ENCODE measurements at places on chromosomes 1 and 21.
A peak's percentile ranks its signal among the peaks of the same experiment; 100 is the strongest.

GRCh38 chr21:46005081-46005480 lies 23.5 kb downstream of the COL6A1 start:
- no peaks in the 10 kb centered on the region for H3K4me1 ChIP-seq
- no peak for DNase-seq
- H3K4me3 ChIP-seq, result no peak overlapping the region
- H3K27me3 ChIP-seq, result no peaks in the 10 kb centered on the region

GRCh38 chr1:173049322-173049633 lies 1.5 kb downstream of the TNFSF18 start:
- peaks cover 18% of the 10 kb centered on the region for H3K4me1 ChIP-seq
- no peak for DNase-seq
- H3K4me3 ChIP-seq, result no peak overlapping the region
- no peak overlapping the region for H3K27ac ChIP-seq

- DNase-seq, result no peak
- H3K4me1 ChIP-seq, result no peaks in the 10 kb centered on the region
- H3K4me3 ChIP-seq, result no peak overlapping the region
- H3K36me3 ChIP-seq, result no peaks in the 10 kb centered on the region
These were observed 9.8 kb upstream of the CLDN14 start for GRCh38 chr21:36489776-36490165.

DNA sequence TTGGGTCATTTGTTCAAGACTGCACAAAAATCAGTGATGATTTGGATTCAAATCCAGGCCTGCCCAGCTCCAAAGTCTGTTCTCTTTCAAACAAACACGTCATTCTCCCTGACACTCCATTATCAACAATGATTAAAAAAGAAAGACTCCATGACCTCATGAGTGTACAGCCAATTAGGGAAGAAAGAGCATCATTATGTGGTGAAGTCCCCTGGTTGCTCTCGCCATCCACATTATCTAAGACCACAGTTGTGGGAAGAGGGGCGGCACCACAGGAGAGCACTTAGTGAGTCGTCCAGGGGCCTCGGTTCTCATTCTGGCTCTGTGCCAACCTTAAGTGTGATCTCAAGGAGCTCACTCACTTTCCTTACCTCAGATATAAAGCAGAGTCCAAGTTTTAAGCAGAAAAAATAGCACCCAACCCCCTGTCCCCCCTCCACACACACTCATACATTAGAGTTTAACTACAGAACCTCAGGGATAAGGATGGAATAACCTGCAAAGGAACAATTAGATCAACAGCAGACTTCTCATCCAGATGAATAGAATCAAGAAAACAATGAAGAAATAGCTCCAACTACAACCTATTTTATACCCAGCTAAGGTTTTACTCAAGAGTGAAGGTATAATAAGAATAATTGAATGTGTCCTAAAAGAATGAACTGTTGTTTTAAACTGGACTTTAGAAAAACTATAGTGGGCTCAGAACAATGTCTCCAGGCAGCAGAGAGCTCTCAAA lies 47.8 kb downstream of the COL6A1 start:
- H3K4me3 ChIP-seq, result no peak overlapping the region
- no peak overlapping the region for H3K27ac ChIP-seq
- no peaks in the 10 kb centered on the region for H3K4me1 ChIP-seq
- H3K36me3 ChIP-seq, result no peaks in the 10 kb centered on the region

DNA sequence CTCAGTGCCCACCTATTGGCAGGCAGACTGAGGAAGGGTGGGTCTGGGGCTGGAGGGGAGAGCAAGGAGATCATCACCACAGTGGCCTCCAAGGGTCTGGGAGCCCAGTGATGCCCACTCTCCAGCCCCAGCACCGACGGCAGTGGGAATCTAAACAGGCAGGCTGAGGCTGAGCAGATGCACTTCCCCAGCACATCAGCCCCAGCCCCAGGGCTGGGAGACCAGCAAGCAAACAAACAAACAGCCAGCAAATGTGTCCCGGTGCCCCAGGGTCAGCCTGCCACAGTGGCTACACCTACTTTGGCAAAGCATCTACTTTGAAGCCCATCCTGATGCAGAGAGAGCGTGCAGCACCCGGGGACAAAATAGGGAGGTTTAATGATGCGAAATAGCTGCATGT lies 216.3 kb upstream of the ZC3H12A start:
- H3K4me3 ChIP-seq, result no peak overlapping the region
- no peaks in the 10 kb centered on the region for H3K36me3 ChIP-seq
- no peak overlapping the region for H3K27ac ChIP-seq
- H3K27me3 ChIP-seq, result no peaks in the 10 kb centered on the region
- DNase-seq, result no peak

GRCh38 chr1:31848381-31848897 lies 32.6 kb upstream of the SPOCD1 start:
- H3K4me3 ChIP-seq, result no peak overlapping the region
- peak; percentile 90 for DNase-seq
- H3K36me3 ChIP-seq, result no peaks in the 10 kb centered on the region
- peaks cover 27% of the 10 kb centered on the region for H3K4me1 ChIP-seq

DNA sequence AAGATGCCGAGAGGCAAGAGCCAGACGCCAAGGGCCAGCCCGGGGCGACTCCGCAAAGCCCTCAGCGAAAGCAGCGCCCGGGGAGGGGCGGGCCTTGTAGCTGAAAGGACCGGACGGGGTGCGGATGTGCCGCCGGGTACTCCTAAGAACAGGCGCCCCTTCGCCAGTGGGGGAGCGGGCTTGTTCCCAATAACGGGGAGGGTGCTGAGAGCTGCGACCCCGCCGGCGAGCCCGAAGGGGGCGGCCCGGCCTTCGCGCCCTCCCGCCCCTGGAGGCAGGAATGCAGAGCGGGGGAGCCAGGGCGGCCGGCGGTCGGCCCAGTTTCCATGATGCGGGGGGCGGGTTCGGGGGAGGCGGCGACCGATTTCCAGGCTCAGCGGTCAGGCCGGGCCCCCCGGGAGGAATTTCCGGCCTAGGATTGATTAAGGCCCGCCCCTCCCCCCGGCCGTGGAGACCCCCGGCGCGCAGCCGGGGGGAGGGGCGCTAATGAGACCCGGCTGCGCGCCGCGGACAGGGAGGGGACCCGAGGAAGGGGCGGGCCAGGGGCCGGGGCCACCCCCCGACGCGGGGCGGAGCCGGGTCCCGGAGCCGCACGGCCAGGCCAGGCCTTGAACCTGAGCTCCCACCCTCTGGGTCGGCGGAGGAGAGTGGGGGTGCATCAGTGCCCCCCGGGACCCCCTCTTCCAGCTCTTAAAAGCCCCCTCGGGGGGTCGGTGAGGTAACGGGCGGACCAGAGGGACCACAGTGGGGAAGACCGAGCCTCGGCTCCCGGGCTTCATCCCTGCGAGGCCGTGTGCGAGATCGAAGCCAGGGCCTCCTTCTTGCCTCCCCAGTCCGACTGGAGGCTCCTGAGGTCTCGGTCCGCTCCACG lies 898 bp upstream of the TMEM200B start:
- DNase-seq, result peak; percentile 58
- peaks cover 7% of the 10 kb centered on the region for H3K27me3 ChIP-seq
- peaks cover 33% of the 10 kb centered on the region for H3K4me1 ChIP-seq
- peak overlapping the region; percentile 0 for H3K4me3 ChIP-seq
- H3K27ac ChIP-seq, result peak overlapping the region; percentile 71

- H3K27ac ChIP-seq, result no peak overlapping the region
- DNase-seq, result no peak
- H3K4me1 ChIP-seq, result no peaks in the 10 kb centered on the region
- H3K36me3 ChIP-seq, result no peaks in the 10 kb centered on the region
- H3K27me3 ChIP-seq, result no peaks in the 10 kb centered on the region
- no peak overlapping the region for H3K4me3 ChIP-seq
These were observed 80.7 kb upstream of the KAZN start for GRCh38 chr1:14517841-14518180.

GRCh38 chr1:68745451-68745850 lies 248.6 kb upstream of the DEPDC1 start:
- no peaks in the 10 kb centered on the region for H3K36me3 ChIP-seq
- H3K27me3 ChIP-seq, result no peaks in the 10 kb centered on the region
- H3K4me1 ChIP-seq, result no peaks in the 10 kb centered on the region
- no peak for DNase-seq
- no peak overlapping the region for H3K27ac ChIP-seq
- no peak overlapping the region for H3K4me3 ChIP-seq

- H3K4me3 ChIP-seq, result no peak overlapping the region
- H3K36me3 ChIP-seq, result peaks cover 10% of the 10 kb centered on the region
- DNase-seq, result no peak
- no peak overlapping the region for H3K27ac ChIP-seq
These were observed 37.5 kb downstream of the CTNNBIP1 start for GRCh38 chr1:9872430-9873165.

DNA sequence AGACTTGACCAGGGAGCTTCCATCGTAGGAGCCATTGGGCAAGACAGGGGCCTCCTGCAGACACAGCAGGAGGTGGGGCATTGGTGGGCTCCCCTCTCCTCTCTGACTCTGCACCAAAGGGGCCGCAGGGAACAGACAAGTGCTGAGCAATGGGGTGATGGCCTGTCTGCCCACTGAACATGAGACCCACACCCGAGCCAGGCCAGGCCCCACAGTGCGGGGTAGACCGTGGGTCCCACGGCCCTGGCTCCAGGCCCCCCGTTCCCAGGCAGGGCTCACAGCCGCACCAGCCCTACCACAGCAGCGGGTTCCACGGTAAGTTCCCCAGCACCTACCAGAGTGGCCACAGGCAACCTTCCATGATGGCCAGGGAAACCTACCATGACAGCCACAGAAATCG lies 45.9 kb downstream of the CHD5 start:
- H3K4me1 ChIP-seq, result no peaks in the 10 kb centered on the region
- H3K36me3 ChIP-seq, result no peaks in the 10 kb centered on the region
- DNase-seq, result no peak
- no peak overlapping the region for H3K27ac ChIP-seq

- no peaks in the 10 kb centered on the region for H3K27me3 ChIP-seq
- H3K4me3 ChIP-seq, result no peak overlapping the region
- no peaks in the 10 kb centered on the region for H3K36me3 ChIP-seq
These were observed 59.9 kb downstream of the UBE2U start for GRCh38 chr1:64263335-64263734.

DNA sequence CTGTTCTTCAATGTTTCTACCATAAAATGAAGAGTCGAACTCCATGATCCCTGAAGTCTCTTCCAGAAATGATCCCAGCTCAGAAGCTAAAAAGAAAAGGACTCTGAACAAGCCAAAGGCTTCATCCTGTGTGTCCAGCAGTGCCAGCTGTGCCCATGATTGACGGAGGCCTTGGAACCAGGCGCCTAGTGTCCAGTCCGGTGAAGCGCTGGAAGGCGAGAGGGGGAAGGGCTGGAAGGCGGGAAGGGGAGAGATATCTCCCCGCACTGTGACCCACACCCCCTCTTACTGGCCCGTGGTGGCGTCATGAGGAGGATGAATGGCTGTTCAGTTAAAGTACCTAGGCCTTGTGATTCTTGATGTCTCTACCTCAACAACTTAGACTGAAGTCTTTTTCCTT lies 10.4 kb upstream of the PLEKHA6 start:
- H3K4me1 ChIP-seq, result no peaks in the 10 kb centered on the region
- no peak overlapping the region for H3K4me3 ChIP-seq
- no peaks in the 10 kb centered on the region for H3K36me3 ChIP-seq
- DNase-seq, result no peak

DNA sequence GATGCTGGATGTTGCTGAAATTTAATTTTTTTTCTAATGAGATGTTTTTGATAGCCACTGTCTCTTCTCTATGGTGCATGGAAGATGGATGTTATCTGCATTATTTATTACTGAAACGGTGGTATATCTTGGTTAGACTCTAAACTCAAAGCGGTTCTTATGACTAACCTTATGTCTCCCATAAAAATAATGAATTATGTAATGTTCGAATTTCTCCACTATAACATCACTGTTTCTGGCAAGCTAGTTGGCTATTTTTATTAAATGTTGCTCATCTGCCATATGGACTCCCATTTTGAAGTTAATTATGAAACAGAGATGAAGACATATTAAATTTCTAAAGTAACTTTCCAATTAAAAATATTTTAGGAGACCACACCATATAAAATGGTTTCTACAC lies 808.6 kb upstream of the ADGRL4 start:
- no peaks in the 10 kb centered on the region for H3K27me3 ChIP-seq
- DNase-seq, result no peak
- H3K36me3 ChIP-seq, result no peaks in the 10 kb centered on the region
- no peak overlapping the region for H3K27ac ChIP-seq
- H3K4me1 ChIP-seq, result no peaks in the 10 kb centered on the region

DNA sequence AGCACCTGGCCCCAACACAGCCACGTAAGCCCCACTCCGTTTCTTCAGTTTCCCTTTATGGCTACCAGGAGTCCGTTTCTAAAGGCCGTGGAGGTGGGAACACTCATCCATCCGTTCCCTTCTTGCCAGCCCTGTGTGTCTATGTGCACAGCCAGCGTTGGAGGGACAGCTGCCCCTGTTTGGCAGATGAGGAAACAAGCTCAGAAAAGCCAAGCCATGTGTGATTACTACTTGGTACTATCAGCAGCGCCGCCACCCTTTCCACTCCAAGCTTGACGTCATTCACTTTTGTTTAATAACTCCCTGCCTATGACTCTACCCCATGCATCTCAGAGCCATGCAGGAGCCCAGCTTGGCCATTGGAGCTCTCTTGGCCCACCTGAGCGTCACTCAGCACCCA lies 3.5 kb downstream of the LRP8 start:
- H3K4me3 ChIP-seq, result no peak overlapping the region
- no peaks in the 10 kb centered on the region for H3K27me3 ChIP-seq
- peaks cover 25% of the 10 kb centered on the region for H3K4me1 ChIP-seq
- peaks cover 4% of the 10 kb centered on the region for H3K36me3 ChIP-seq
- H3K27ac ChIP-seq, result peak overlapping the region; percentile 0

GRCh38 chr1:158067662-158068061 lies 74.2 kb downstream of the KIRREL1 start:
- no peak overlapping the region for H3K4me3 ChIP-seq
- no peak for DNase-seq
- peaks cover 39% of the 10 kb centered on the region for H3K4me1 ChIP-seq
- H3K27me3 ChIP-seq, result no peaks in the 10 kb centered on the region
- no peaks in the 10 kb centered on the region for H3K36me3 ChIP-seq
- H3K27ac ChIP-seq, result no peak overlapping the region

DNA sequence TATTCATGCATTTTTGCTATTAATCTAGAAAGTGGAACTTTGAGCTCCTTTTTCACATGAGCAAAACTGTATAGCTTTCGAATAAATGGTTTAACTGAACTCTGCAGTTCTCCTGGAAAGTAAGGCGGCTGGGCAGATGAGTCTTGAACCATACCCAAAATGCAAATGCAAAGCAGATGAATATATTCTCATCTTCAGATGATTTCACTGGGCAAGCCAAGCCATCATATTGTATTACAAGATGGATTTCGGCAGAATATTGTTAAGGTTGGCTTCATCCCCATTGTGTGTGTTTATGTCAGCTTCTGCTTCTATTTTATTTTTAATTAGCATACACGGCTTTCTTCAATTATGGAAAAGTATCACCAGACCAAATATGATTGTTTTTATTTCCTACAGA lies 209.6 kb downstream of the GREM2 start:
- no peak for DNase-seq
- no peaks in the 10 kb centered on the region for H3K27me3 ChIP-seq
- H3K4me3 ChIP-seq, result no peak overlapping the region

GRCh38 chr1:19462781-19463503 lies 22.4 kb downstream of the CAPZB start:
- DNase-seq, result peak; percentile 69
- H3K27me3 ChIP-seq, result no peaks in the 10 kb centered on the region
- no peak overlapping the region for H3K4me3 ChIP-seq
- H3K27ac ChIP-seq, result peak overlapping the region; percentile 60
- H3K36me3 ChIP-seq, result no peaks in the 10 kb centered on the region

Data from thyroid gland (tissue), 4 donors.